ENCODE measurements at places on chromosomes 2 and 18.
A peak's percentile ranks its signal among the peaks of the same experiment; 100 is the strongest.

GRCh38 chr2:60796573-60797509 is 40.8 kb downstream of the PAPOLG start:
- DNase-seq = no peak

GRCh38 chr18:48902023-48902855 is 48.5 kb downstream of the SMAD7 start:
- peak; percentile 97 for DNase-seq

- DNase-seq = no peak
These were observed 59.0 kb upstream of the ZNF532 start for GRCh38 chr18:58805467-58806187.

GRCh38 chr18:9330419-9330818 is 4.2 kb upstream of the TWSG1 start:
- no peak for DNase-seq

DNA sequence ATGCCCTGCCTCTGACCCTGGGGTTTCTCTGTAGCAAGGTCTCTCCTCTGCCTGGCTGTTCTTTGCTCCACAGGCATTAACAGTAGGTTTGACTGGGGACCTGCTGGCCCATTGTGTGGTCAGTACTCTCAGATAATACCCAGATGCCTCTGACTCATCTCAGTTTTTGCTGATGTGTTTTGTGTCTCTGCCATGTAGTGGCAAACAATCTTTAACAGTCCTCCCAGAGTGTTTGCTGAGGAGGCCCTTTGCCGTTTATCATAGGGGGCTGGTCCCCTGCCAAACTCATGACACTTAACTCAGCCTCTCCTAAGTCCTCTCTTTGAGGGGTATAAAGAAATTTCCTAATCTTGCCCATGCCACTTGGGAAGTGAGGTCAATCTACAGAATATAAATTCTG is 793.7 kb upstream of the FANCL start:
- DNase-seq = no peak

GRCh38 chr2:3470166-3470651 is 49.1 kb downstream of the ADI1 start:
- no peak for DNase-seq

DNA sequence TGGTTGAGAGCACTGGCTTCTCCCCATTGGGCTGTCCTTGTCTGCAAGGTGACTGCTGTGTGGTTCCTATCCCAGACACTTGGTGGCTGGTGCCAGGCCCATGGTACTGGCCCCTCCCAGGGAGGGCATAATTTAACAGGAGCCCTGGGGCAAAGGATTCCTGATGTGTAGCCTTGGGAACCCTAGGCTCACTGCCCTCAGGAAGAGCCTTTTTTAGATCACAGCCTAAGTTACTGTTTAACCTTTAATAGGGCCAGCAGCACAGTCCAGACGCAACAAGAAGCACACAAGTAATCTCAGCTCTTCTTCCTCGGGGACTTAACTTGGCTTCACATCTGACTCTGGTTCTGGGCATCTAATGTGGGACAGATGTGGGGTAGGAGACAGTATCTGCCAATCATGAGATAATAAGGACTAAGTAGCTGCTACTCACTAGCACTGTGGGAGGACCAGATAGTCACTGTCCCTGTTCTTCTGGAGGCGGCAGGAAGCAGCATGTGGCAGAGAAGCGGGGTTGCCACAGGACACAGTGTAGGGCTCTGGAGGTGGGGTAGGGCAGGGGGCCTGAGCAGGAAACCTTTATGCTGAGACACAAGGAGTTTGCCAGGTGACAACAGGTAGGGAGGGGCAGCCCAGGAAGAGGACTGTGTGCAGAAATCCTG is 136.3 kb downstream of the TMEM17 start:
- DNase-seq = no peak

DNA sequence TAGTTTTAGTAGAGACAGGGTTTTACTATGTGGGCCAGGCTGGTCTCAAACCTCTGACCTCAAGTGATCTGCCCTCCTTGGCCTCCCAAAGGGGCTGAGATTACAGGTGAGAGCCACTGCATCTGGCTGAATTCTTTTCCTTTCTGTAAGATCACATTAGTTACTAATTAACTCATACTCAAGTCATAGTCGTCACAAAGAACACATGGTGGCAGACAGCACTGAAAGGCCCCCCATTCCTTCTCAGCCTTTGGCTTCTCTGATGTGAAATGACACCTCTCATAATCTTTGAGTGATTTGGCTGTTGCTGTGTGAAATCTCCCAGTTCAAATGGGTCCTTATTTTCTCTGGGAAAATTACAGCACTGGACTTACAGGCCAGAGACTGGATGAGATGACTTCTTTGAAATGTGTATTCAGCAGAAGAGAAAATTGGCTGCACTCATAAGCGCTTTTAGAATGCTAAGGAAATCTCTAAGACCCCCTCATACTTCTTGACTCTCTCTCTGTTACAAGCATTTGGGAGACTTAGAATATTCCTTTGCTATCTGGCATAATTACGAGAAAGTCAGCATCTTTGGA is 764.8 kb downstream of the RNF144A start:
- no peak for DNase-seq

GRCh38 chr18:28159055-28159454 is 17.9 kb downstream of the CDH2 start:
- no peak for DNase-seq

DNA sequence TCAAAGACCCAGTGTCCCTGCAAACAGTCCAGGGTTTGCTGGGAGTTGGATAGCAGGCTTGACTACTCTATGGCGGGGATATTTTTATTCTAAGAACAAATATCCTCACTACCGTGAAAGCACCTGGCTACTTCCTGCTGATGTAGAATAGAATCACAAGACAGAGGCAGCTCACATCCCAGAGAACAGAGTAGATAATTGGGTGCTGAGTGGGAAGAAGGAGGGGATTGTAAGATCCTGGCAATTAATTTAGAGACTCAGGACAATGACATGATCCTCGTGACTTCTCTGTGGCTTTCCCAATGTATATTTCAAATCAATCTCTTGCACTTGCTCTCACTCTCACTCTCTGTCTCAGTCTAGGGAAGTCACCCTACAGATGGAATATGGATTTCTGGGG is 341.9 kb upstream of the DCC start:
- DNase-seq = no peak

Measured in SJSA1 (cell line).